ENCODE measurements at places on chromosomes 7 and 10.

- no peak for DNase-seq
Measured at GRCh38 chr7:158973941-158974785, 117.8 kb downstream of the DYNC2I1 start.

DNA sequence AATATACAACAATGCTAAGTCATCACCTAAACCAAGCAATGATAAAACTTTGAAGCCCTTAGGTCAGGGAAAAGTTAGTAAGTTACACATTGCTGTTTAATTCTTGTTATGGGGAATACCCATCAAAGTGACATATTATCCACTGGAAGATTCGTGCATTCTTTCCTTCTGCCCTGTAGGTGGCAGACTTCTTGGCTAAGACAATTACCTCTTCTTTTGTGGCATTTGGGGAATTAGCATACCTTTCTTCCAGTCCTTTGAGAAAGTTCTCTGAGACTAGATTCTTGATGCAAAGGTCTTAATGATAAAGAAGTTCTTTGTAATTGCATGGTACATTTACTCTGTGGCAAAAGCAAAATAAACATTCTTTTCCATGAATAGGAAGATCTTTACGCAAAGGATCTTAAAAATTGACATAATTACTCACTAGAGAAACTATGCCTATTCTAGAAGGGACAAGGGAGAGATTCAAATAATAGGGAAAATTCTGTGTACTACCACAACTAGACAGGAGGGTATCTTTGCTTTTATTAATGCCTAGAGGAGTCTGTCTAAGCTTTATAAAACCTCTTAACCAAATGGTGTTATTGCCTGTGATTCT is 395.9 kb downstream of the GRM8 start:
- no peak for DNase-seq

GRCh38 chr10:7547829-7548228 is 118.9 kb downstream of the ITIH5 start:
- no peak for DNase-seq

- DNase-seq, result peak; percentile 73
Measured at GRCh38 chr10:58775960-58776567, 263.4 kb downstream of the BICC1 start.

DNA sequence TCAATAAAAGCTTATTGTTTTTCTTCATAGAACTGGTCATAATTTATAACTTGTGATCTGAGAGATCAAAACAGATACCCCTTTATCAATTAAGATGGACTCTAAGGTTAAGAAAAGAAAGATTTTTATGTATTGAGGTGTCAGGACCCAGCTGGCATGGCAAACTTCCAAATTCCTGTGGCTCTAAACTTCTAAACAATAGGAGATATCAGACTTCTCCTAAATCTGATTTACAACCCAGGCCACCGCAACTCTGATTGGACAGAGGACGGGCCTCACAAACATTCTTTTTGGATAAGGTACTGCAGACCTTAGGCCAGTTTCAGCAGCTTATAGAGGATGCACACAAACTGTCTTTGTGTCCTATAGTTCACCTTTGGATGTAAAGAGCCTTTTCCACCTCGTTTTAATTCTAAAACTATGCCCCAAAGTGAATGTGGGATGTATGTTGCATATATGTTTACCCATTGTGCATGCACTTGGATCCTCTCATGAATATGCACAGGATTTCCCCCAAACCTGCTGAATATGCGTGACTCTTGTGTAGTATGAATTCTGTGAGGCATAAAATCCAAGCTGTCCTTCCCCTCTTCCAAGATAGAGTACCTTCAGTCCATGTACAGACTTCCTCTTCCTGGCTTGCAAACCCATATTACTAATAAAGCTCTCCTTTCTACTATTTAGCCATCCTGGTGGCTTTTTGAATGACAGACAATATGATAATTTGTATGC is 69.0 kb downstream of the ELMO1 start:
- DNase-seq, result no peak

DNA sequence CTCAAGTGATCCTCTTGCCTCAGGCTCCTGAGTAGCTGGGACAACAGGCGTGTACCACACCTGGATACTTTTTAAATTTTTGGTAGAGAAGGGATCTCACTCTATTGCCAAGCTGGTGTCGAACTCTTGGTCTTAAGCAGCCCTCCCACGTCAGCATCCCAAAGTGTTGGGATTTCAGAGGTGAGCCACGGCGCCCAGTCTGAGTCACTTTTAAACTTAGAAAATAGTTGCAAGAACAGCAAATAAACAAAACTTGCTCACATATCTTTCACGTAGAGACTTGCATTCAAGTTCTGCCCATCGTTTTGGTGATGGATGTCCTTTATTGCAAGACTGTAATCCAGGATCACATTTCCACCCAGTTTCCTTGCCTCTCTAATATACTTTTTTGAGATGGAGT is 16.6 kb downstream of the GTF2I start:
- no peak for DNase-seq

DNA sequence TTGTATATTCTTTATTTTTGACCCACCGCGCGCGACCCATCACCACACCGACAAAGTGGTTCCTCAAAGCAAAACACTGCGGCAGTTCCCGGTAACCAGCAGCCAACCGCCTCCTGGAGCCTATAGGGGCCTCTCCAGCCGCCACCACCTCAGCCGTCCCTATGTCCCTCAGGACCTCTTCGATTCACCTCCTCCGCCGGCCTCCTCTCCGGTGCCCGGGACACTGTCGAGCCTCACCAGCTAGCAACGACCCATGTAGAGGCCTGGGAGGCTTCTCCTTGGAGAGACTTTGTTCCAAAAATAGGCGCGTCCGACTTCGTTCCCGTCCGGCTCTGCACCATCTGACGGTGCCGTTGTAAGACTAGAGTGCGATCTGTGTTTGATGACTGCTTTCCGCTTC is 158.8 kb downstream of the HGF start:
- no peak for DNase-seq

DNA sequence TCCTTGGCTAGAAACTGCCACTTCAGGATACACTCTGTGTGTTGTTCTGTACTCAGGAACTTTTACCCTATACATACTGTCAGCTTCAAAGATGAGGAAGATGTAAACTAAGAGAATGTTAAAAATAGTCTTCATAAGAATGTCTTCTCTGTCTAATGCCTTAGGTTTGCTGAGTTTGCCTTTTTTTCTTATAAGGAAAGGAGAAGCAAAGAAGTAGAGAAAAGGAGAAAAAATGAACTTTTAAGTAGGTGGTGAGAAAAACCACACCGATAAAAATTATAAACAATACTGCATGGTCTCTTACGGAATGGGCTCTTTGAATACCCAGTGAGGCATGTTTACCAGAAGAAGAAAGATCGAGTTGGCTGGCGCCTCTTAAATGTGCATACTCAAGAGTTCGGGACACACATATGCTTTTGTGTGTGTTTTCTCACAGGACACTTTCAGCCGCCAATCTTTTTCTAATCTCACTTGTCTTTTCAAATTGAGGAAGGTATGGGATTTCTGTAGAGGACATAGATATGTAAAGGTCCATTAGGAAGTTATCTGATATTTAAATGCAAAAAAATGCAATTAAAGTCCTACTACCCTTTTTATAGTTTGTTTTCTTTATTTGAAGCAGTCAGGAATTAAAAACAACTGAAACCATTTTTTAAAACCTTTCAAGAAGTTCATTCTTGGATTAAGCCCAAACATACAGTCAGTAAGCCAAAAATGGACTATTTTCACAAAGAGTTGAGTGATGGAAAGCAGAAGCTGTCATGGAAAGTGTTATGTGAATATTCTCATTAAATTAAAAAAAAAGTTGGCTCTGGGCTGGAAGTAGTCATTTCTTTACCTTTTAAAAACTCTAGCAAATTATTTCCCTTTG is 100.6 kb upstream of the MDFIC start:
- peak; percentile 26 for DNase-seq

GRCh38 chr10:117413928-117414618 is 38.8 kb upstream of the PDZD8 start:
- DNase-seq, result no peak

Measured in mesenchymal stem cell (in vitro differentiated cells and primary cell).